Stimulated activated naive CD4-positive, alpha-beta T cell treated with Interleukin-2 at 50 U/mL for 16 hours (primary cell): ENCODE measurements at places on chromosomes 2 and 18.

DNA sequence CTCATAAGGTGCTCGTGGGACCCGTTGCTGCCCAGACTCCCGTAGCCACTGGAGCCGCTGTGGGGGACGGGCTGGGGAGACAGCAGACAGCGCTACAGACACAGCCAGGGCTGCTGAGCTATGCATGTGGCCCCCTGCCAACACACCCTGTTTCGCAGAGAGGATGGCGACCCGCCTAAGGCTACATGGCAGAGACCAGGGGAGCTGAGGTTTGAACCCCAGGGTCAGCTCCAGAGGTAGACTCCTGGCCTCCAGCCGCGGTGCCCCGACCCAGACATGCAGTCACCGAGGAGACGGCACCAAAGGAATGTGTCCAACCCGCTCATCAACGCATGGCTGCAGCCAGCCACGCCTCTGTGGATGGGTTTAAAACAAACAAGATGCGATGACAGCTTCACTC lies 21.0 kb upstream of the HES6 start:
- DNase-seq = no peak

DNA sequence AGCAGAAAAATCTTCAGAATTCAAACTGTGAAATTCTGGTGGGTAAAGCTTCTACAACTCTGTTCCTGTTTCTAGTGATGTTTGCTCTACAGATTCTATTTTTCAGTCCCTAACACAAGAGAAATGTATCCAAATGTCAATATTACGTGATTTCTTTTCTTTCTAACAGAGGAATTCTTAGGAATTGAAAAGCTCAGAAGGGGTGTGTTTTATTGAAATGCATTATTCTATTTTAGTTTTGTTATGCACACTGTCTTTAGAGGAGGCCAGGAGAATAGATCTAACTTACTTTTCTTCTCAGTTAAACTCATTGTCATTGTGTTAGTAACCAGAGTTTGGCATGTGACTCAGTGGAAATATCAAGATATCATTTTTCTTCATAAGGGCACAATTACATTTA lies 62.4 kb downstream of the MTX2 start:
- no peak for DNase-seq

DNA sequence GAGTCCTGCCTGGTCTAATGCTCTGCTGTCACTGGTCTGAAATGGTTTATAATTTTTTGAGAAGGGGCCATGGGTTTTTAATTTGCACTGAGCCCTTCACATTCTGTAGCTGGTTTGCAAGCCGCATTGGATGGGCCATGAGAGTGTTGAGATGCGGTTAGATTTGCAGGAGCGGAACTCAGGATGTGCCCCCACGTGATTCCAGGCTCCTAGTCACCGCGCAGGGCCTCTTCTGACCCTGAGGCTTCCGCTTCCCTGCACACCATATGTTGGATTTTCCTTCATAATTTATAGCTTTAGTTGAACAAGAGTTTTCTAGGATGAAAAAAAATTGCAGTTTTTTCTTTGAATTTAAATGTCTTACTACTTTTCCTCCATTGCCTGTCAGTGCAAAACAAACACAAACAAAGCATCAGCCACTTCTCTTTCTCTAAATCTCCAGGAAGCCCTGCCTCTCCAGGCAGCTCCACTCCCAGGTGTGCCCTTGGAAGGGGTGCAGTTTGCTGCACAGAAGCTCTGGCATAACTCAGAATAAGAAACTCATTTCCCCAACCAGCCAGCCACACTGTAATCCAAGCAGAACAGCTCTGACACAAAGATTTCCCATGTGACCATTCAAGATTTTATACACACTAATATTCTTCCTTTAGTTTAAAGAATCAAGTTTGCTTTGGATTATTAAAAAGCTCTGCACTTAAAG lies 18.4 kb upstream of the TPO start:
- DNase-seq = no peak

DNA sequence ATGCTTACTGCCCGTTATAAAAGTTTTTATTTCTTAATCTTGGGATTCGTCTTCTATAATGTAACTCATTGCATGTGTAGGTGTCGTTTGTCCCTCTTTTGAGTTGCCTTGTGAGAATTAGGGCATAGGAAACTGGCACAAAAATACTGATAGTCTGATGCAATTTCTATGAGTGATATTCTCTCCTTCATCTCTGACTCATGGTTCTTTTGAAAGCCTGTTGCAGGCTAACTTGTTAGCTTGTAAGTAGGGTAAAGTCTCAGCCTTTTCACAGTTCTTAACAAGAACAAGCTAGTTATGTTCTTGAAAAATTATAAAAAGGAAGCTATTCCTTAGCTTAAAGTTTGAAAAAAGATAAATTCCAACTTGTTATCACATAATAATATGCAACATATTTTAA lies 1085.4 kb upstream of the NRXN1 start:
- DNase-seq = no peak

DNA sequence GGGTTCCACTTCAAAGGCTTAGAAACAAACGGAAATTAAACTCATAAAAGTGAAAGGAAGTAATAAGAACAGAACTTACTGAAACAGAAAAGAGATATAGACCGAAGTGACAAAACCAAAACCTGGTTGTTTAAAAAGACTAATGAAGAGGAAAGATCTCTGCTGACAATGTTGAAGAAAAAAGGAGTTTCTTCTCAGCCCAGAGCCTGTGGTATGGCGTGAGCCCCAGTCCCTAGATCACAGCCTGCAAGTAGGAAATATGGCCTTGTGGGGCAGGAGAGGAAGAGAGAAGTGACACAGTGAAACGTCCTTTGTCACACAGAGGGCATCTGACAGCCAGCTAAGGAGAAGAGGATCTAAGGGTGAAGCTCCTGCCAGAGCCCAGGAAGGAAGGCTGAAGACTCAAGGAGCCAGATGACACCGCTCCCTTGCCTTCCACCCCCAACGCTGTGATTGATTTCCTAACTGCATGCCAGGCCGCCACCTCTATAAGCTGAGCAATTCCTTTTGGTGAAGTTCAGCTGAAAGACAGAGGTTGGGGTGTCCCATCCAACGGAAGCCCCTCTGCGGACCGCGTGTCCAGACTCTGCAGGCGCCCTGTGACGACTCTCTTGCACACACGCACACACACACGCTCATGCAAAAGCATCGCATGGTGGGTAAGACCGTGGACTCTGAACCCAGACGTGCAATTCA lies 141.1 kb downstream of the HDAC4 start:
- DNase-seq = no peak

DNA sequence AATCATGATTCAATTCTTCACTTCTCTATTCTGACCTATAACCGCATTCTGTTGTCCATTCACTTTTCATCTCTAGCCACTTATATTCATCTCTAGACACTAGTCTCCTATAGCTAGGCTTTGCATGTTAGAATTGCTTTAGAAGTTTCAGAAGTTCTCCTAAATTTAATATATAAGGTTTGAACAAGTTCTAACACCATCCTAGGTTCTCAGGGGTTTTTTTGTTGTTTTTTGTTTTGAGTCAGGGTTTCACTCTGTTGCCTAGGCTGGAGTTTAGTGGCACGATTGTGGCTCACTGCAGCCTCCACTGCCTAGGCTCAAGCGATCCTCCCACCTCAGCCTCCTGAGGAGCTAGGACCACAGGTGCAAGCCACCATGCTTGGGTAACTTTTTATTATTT lies 19.9 kb downstream of the WDSUB1 start:
- DNase-seq = no peak

GRCh38 chr2:188751816-188752215 lies 222.4 kb upstream of the COL3A1 start:
- no peak for DNase-seq

DNA sequence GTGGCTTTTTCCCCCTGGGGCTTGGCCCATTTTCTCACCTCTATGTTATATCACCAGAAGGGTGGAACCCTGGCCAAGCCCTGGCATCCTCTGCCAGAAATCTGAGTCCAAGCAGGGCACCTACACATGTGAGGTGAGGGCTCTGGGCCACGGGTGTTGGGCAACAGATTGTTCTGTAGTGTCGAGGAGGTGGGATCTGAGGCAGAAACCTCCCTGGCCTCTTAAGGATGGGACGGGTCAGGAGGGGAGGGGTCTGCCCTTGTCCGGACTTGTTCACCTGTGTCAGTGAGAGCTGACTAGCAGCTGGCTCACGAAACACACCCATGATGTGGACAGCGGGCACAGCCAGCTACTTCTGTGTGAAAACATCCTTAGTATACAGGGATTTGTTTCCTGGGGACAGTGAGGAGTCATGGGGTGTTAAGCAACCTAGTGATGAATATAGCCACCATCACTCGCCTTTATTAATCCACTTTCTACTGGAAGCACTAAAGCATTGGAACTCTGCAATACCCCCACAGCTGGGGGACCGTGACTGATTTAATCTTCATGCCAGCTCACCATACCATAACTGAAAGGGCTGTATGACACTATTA lies 35.6 kb downstream of the EPAS1 start:
- DNase-seq = no peak

GRCh38 chr2:108587621-108588020 lies 53.4 kb downstream of the LIMS1 start:
- DNase-seq = no peak

DNA sequence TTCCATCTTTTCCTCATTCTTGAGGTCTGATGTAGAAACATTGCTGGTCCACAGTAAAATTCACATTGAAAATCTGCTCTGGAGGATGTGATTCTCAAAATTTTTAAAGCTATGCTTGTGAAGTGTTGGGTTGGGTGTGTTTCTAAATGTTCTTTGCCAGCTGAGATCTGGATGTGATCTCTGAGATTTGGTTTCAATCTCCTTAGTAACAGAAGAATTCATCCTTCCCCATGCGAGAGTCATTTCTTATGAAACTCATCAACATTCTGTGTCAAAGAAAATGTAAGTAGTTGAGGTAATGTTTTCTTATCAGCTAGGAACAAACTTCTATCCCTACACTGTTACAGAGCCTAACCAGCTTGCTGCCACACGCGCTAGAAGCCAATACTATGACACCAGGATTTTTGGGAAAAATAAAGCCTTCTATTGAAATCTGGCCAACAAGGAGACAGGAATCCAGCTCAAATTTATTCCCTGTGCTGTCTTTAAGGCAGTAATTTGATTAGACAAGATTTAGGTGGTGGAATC lies 134.9 kb downstream of the PTH2R start:
- DNase-seq = no peak

DNA sequence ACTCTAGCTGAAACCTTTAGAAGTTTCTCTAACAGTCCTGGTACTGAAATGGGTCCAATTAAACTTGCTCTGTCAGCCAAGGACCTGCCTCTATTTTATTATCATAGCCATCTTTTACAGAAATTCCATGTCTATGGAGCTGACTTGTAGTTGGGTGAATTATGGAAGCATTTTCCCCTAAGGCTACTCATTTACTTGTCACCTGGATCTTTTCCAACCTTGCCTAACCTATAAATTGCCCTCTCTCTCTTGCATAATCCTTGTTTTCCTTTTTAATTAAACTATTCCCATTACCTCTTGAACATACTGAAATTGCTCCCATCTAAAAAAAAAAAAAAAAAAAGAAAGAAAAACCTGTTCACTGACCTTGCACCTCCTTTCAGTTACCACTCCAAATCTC lies 74.6 kb upstream of the DOK6 start:
- DNase-seq = no peak

DNA sequence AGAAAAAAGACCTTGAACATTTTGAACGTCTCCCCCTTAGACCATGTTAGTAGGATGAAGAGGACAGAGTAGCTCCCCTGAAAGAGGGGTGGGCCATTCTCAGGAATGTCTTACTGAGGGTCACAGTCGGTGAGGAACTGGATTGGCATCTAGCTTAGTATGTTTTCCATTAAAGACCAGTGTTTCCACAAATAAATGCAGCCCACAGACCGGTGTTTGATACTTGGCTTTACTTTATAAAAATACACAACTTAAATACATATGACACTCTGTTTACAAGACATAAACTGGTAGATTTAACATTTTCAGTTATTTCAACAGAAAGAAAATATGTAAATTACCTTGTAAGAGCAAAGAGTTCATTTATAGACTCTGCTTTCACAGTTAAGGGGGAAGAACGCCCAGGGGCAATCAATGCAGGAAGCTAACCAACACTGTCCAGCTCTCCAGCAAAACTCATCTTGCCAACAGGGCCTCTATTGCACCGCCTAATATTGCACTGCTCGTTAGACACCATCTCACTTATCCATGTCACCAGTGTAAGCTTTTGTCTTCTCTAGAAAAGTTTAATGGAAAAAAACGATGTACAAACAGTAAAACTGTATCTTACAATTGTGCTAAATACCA lies 23.5 kb upstream of the ADCY3 start:
- DNase-seq = no peak

GRCh38 chr18:60686142-60686541 lies 313.6 kb upstream of the MC4R start:
- DNase-seq = no peak

- DNase-seq = no peak
Observed at GRCh38 chr2:47265751-47266231, 110.7 kb upstream of the STPG4 start.

- no peak for DNase-seq
Observed at GRCh38 chr2:198351647-198352046, 547.3 kb downstream of the PLCL1 start.

DNA sequence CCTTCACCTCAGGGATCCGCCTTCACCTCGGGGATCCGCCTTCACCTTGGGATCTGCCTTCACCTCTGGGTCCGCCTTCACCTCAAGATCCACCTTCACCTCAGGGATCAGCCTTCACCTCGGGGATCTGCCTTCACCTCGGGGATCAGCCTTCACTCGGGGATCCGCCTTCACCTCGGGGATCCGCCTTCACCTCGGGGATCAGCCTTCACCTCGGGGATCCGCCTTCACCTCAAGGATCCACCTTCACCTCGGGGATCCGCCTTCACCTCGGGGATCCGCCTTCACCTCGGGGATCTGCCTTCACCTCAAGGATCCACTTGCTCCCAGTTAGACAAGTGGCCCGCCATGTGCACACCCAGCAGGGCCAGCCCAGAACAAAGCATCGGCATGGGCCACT lies 7.3 kb downstream of the KIF1A start:
- DNase-seq = no peak

GRCh38 chr2:215022418-215022817 lies 116.0 kb downstream of the ABCA12 start:
- DNase-seq = no peak

- peak; percentile 69 for DNase-seq
Observed at GRCh38 chr2:105789745-105790460, 45.2 kb downstream of the NCK2 start.

DNA sequence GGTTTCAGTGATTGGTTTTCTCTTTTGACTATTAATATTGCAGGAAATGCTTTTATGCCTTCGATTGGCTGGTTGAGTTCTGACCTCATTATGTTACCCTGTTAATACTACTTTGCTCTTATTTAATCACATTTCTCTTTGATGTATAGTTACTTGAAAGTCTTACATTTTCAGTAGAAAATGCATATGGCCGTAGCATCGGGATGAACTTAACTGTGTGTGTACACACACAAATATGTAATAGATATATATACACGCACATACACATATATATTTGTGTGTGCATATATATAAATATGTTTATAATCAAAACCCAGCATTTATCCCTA lies 1.6 kb downstream of the EPC2 start:
- no peak for DNase-seq

- no peak for DNase-seq
Observed at GRCh38 chr2:98334439-98335078, 11.7 kb upstream of the CNGA3 start.

GRCh38 chr18:3773303-3773702 lies 323.3 kb downstream of the TGIF1 start:
- DNase-seq = no peak
